Esophagus squamous epithelium (tissue), 5 donors: ENCODE measurements at places on chromosomes 13 and 19.

GRCh38 chr13:77919246-77919920, 752 bp upstream of the EDNRB start:
- H3K27me3 ChIP-seq: no peaks in the 10 kb centered on the region
- H3K4me1 ChIP-seq: peaks cover 3% of the 10 kb centered on the region
- DNase-seq: no peak
- peak overlapping the region; percentile 70 for H3K4me3 ChIP-seq

GRCh38 chr19:48720251-48720612, 707 bp upstream of the MAMSTR start:
- peaks cover 16% of the 10 kb centered on the region for H3K4me1 ChIP-seq
- peak overlapping the region; percentile 92 for H3K27ac ChIP-seq
- no peaks in the 10 kb centered on the region for H3K27me3 ChIP-seq
- peak overlapping the region; percentile 75 for H3K4me3 ChIP-seq
- H3K36me3 ChIP-seq: peaks cover 6% of the 10 kb centered on the region

- H3K27ac ChIP-seq: no peak overlapping the region
- H3K4me3 ChIP-seq: no peak overlapping the region
- DNase-seq: no peak
- no peaks in the 10 kb centered on the region for H3K27me3 ChIP-seq
- H3K36me3 ChIP-seq: no peaks in the 10 kb centered on the region
- no peaks in the 10 kb centered on the region for H3K4me1 ChIP-seq
Observed at GRCh38 chr13:26412936-26413716, 144.4 kb upstream of the WASF3 start.

- no peaks in the 10 kb centered on the region for H3K36me3 ChIP-seq
- no peak for DNase-seq
- H3K27ac ChIP-seq: no peak overlapping the region
- H3K27me3 ChIP-seq: no peaks in the 10 kb centered on the region
Observed at GRCh38 chr13:32092496-32092895, 60.9 kb downstream of the FRY start.

DNA sequence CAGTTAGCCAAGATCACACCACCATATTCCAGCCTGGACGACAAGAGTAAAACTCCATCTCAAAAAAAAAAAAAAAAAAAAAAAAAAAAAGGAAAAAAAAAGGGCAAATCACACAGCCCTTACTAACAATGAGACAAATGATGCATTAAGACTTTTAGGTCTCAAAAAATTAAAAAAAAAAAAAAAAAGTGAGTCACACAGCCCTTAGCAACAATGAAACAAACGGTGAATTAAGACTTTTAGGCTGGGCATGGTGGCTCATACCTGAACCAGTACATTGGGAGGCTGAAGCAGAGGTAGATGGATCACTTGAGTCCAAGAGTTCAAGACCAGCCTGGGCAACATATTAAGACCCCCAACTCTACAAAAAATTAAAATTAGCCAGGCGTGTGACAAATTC, 32.4 kb upstream of the EIF3G start:
- H3K4me1 ChIP-seq: no peaks in the 10 kb centered on the region
- DNase-seq: no peak
- no peak overlapping the region for H3K27ac ChIP-seq
- peaks cover 2% of the 10 kb centered on the region for H3K36me3 ChIP-seq
- no peak overlapping the region for H3K4me3 ChIP-seq

GRCh38 chr19:16229322-16229641, 31.6 kb downstream of the AP1M1 start:
- no peaks in the 10 kb centered on the region for H3K27me3 ChIP-seq
- H3K4me3 ChIP-seq: no peak overlapping the region
- H3K27ac ChIP-seq: no peak overlapping the region
- no peaks in the 10 kb centered on the region for H3K4me1 ChIP-seq
- peaks cover 100% of the 10 kb centered on the region for H3K36me3 ChIP-seq

DNA sequence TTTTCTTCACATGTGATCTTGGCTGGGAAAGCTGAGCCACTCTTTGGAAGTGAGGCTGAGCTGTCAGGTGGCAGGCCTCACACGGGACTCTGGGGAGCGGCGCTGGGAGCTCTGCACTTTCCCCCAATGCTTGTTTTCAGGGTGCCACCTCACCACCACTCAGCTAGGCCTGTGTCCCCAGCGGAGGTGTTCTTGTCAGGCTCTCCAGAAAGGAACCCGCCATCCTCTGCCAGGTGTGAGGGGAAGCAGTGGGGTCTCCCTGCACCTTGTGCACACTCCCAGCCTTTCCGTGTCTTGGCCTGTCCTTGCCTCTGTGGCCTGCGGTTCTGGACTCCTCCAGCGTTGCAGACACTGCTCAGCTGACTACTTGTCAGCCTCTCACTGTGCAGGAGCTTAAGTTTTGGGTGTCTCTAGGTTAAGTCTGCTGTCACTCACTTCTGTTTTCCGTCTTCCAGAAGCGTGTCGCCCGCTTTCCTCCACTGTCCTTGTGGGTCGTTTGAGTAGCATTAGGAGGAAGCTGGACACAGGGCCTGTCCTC, 51.9 kb downstream of the GGACT start:
- no peaks in the 10 kb centered on the region for H3K27me3 ChIP-seq
- H3K4me1 ChIP-seq: peaks cover 8% of the 10 kb centered on the region
- H3K36me3 ChIP-seq: no peaks in the 10 kb centered on the region
- DNase-seq: no peak
- H3K27ac ChIP-seq: no peak overlapping the region

DNA sequence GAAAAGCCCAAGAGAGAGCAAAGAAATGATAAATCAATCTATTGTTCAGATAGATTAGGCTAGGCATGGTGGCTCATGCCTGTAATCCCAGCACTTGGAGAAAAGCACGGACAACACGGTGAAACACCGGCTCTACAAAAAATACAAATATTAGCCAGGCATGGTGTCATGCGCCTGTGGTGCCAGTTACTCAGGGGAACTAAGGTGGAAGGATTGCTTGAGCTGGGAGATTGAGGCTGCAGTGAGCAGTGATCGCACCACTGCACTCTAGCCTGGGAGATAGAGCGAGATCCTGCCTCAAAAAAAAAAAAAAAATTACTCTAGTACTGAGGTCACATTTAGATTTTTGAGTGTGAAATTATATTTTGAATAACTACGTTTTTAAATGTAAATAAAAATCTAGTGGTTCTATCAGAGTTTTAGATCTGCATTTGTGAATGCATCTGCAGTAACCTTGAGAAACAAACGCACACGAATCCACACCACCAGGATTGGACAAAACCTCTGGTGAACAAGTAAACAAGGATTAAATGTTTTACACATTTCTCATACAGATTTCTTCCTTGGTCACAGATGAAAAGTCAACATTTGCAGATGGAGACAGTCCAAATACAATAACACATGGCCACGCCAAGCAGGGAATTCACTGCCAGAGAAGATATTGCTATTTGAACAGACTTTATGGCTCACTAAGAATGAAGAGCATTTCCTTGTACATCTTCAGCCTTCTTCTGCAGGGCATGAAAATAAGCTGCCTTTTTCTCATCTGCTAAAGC, 917.6 kb downstream of the PCDH9 start:
- no peaks in the 10 kb centered on the region for H3K27me3 ChIP-seq
- no peak overlapping the region for H3K27ac ChIP-seq
- DNase-seq: no peak

- no peak for DNase-seq
- H3K27ac ChIP-seq: peak overlapping the region; percentile 93
- H3K27me3 ChIP-seq: no peaks in the 10 kb centered on the region
- peak overlapping the region; percentile 81 for H3K4me3 ChIP-seq
- H3K4me1 ChIP-seq: peaks cover 66% of the 10 kb centered on the region
Observed at GRCh38 chr19:12721656-12722565, 1.8 kb downstream of the TNPO2 start.

DNA sequence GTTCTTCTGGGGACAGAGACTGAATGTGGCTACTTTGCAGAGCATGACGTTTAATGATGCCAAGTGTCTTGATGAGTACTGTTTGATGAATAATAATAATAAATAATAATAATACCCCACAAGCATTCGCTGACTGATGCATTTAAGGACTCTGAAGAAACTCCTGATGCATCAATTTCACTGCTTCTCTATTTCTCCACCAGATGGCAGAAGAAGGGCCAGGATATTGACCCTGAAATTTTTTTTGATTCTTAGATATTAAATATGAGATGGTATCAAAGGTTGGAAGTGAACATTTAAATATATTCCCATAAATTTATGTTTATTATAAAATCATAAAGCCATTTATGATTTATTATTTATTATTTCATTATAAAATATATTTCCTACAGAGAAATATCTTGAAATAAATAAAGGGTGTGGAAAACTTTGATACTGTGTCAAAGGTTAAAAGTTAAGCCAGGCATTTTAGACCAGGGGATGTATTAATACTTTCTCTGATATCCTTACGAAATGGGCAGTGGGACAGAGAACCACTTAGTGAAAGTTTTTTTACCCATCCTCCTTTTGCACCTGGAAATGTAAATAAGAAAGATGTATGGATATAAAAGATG, 170.9 kb downstream of the LACC1 start:
- H3K4me1 ChIP-seq: no peaks in the 10 kb centered on the region
- H3K27ac ChIP-seq: no peak overlapping the region
- H3K27me3 ChIP-seq: no peaks in the 10 kb centered on the region

- DNase-seq: no peak
- H3K4me1 ChIP-seq: no peaks in the 10 kb centered on the region
- no peaks in the 10 kb centered on the region for H3K27me3 ChIP-seq
- H3K4me3 ChIP-seq: no peak overlapping the region
- no peak overlapping the region for H3K27ac ChIP-seq
Observed at GRCh38 chr19:4620675-4621074, 18.6 kb upstream of the TNFAIP8L1 start.
